NCI-H524 (cell line): ENCODE measurements at places on chromosomes 7 and 10.

DNA sequence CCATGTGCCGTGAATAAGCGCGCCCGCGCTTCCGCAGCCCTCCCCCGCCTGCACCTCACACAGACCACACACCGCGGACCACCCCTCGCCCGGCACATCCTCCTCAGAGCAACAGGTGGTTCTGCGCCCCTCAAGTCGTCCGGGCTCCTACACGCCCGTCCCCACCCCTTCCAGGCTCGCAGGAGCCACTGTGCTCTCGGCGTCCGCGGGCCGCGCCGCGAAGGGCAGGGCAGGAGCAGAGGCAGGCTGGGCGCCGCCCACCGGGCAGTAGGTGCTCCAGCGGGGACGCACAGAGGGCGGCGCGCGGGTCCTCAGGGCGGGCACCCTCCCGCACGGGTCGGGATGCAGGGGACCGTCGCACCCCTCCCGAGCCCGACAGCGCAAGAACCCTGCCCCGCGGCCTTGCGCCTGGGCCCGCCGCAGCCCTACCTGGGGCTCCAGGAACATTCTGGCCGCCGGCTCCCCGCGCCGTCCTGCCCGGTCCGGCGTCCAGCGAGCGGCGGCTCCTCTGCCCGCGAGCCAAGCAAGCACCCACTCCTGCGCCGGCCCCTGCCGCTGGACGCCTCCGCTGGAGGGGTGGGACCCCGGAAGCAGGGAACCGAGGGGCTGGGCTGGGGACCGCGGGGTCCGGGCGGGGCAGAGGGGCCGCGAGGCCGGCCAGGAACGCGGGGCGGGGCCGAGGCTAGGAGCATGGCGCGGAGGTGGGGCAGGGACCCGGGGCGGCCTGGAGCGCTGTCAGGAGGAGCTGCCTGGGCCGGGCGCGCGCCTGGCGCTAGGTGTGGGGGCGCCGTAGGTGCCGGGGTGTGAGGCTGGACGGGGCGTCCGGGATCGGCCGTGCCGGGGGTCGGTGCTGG is 37.4 kb downstream of the RASGEF1A start:
- DNase-seq, result no peak

- no peak for DNase-seq
Measured at GRCh38 chr7:43265139-43265538, 152.7 kb downstream of the HECW1 start.

GRCh38 chr7:27704422-27705199 is 35.4 kb upstream of the TAX1BP1 start:
- DNase-seq, result no peak

DNA sequence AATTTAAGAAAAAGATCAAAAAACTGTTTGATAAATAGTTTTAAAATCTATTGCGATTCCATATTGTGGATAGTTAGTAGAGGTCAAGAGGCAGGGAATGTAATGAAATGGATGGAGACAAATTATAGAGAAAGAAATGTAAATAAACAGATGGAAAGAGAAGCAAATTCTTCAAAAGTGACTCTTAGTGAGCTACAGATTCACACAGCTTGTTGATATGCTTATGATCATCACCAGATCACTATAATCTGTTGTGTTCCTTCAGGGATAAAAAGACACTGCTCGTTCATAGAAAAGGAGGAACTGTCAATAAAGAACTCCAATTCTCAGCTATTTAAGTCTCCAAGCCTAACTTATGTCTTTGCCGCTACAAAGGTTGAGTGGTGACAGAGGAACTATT is 251.4 kb upstream of the SEMA3C start:
- no peak for DNase-seq

DNA sequence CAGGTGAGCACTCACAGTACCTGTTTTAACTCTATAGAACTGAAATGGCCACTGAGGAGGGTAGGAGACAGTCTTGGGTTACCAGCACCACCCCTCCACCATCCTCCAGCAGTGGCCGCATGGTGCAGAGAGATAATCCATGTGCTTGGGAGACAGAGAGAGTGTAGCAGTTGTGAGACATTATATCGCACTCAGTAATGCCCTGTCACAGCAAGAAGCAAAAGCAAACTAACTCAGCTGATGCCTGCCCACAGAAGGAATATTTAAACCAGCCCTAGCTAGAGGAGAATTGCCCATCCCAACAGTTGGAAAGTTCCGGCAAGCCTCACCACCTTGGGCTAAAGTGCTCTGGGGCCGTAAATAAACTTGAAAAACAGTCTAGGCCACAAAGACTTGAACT is 58.8 kb upstream of the HBP1 start:
- DNase-seq, result no peak

GRCh38 chr10:51288511-51288910 is 214.2 kb downstream of the PRKG1 start:
- no peak for DNase-seq

DNA sequence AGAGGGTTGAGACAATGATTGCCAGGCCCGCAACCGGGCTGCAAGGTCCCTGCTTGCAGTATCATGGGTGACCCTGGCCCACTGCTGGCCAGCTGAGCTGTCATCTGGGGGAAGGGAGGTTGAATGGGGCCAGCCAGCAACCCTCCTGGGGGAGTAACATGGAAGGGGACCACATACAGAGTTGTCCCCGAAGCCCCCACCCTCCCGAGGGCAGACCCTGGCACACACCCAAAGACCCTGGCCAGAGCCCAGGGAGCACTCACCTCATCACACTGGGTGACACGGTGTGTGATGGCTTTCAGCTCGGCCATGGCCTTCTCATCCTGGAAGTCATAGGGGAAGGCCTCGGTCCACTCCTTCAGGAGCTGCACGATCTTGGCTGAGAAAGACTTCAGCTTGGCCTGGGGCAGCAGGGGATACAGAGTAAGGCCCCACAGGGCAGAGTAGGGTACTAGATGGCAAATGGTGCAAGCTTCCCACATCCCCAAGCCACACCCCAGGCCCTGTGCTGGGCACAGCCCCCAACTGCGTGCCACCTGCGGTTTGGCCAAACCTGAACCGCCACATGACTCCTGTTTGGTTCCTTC is 63.4 kb downstream of the CSGALNACT2 start:
- no peak for DNase-seq

GRCh38 chr7:30088362-30088761 is 46.4 kb upstream of the MTURN start:
- no peak for DNase-seq

DNA sequence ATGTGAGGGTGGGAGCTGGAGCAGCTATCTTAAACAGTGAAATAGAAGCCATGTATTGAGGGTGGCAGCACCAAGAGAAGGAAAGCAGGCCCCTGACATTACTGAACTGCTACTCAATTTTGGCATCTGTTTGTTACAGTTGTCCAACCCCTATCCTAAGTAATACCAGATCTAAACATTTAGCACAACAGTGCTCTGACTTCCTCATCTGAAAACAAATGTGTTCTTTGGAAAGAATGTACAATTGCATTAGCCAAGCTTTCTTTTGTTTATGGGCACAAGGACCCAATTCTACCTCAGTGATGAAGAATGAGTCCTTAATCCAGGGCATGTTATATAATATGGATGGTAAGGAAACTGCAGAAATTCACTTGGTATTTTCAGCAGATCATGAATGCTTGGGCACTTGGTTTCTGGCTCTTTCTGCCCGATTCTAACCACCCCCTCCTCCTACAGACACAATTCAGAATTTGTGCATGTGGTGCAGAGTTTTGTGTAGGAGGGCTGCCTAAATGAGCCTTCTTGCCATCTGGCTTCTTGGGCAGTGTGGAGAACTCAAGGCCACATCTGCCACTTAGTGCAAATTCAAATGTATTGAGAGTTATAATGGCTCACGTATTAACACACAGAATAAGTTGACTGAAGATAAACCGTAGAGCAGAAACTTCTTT is 36.9 kb upstream of the KMT2E start:
- peak; percentile 89 for DNase-seq

GRCh38 chr10:23016636-23017035 is 78.7 kb upstream of the MSRB2 start:
- no peak for DNase-seq

DNA sequence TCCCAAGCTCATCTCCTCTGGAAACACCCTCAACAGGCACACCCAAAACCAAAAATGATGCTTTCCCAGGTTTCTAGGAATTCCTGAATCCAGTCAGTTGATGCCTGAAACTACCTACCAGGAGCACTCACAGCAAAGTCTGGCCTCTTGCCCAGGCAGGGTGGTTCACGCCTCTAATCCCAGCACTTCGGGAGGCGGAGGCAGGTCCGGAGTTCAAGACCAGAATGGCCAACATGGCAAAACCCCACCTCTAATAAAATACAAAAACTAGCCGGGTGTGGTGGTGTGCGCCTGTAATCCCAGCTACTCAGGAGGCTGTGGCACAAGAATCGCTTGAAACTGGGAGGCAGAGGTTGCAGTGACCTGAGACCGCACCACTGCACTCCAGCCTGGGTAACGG is 1.9 kb downstream of the MAD1L1 start:
- no peak for DNase-seq

- DNase-seq, result no peak
Measured at GRCh38 chr10:78589687-78590086, 479.1 kb upstream of the ZMIZ1 start.

DNA sequence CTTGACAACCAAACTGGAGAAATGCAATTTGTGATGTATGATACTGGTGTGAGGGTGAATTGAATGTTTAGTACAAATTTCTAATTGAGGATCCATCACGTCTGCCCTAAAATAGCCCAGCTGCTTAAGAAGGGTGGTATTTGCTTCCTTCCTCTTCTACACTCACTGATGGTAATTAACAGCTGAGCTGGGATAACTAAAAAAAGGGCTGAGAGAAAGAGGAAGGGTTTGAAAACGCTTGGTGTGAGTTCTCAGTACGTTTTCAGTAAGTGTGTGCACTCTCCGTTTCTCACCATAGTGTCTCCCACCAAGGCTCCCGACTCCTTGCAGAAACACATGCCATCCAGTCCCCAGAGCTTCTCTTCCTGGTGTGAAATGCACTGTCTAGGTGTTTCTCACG is 54.3 kb downstream of the MAP3K8 start:
- no peak for DNase-seq

DNA sequence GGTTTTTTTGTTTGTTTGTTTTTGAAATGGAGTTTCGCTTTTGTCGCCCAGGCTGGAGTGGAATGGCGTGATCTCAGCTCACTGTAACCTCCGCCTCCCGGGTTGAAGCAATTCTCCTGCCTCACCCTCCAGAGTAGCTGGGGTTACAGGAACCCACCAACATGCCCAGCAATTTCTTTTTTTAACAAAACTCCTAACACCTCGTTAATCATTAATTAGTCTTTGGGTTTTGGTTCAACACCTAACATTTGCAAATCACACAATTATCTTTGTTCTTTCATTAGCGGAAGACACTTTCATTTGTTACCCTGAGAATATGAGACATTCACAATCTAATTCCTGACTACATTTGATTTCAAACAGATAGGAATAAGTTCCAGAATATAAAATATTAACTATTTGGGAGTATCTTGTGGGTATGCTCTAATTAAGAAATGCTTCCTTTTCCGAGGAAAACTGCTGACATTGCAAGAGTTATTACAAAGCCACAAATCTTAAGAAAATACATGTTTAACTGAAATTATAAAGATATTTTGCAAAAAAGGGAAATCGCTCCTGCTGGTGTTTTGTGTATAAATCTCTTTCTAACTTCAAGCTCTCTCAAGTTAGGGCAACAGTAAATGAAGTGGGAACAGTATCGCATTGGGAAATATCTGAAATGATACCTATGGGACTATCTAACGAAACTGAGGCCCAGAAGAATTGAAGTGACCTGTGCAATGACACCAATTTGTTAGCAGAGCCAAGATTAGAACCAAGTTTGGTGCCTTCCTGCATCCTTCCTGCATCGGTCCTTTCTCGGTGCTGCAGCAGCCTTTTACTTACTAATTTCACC is 1.2 kb upstream of the LSM8 start:
- DNase-seq, result no peak

DNA sequence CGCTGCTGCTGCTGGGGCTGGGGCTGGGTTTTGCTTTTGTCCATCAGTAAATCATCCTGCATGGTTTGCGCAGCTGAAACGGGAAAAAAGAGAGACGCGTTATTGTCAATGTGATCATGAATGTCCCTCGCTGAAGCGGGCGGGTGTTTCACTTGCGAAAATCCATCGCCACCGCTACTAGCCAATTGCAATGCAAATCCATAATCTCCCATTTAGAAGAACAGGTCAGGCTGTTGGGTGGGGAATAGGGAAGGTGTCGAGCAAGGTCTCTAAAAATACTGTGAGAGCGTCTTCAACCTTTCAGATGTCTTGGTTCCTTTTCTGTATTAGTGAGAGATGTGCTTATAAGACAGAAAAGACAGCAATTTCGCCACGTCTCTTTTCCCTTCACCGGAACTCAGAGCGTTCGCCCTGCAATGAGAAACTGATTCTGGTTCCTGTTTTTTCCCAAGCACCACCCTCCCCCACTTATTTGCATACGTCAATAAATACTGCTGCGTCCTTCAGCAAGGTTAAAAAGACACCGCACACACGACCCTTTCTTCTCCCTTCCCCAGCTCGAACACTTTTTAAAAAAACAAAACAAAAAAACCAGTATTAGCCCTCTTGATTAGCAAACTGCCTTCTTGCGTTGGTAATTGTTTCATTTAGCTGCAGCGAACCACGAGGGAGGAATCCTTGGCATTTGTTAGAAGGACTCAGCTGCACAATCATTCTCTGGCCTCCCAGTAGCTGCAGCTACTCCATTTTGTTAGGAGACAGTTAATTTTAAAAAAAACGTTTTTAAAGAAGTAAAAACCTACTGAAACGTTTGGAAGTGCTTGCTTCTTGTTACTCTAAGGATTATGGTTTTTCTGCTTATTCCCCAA is 50.4 kb downstream of the CPEB3 start:
- DNase-seq, result peak; percentile 58

- DNase-seq, result no peak
Measured at GRCh38 chr10:74859546-74859945, 33.1 kb downstream of the KAT6B start.

DNA sequence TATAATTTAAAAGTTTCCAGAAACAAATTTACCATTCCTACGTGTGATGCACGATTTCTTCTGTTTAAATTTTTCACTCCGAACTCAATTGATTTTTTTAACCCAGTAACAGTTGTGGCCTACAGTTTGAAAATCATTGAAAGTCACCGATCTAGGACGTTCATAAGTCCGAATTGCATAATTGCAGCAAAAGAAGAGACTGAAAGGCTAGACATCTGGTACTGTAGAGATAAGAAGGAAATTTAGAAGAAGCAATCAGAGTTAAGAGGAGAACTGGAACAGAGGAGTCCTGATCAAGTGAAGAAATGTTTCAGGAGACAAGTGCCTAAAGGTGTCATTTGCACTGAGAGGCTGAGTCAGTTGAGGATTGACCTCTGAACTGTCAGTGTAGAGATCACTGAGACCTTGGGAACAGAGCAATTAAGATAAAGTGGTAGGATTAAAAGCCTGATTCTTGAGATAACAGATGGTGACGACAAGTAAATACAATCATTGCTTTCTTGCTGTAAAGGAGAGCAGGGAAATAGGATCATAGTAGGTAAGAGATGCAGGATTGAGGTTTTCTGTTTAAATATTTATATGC is 73.5 kb downstream of the ZFAND4 start:
- peak; percentile 22 for DNase-seq

- no peak for DNase-seq
Measured at GRCh38 chr10:88115968-88116367, 252.5 kb downstream of the PTEN start.

- no peak for DNase-seq
Measured at GRCh38 chr10:131181456-131181855, 130.1 kb downstream of the TCERG1L start.
